ENCODE measurements at places on chromosomes 1 and 21.

DNA sequence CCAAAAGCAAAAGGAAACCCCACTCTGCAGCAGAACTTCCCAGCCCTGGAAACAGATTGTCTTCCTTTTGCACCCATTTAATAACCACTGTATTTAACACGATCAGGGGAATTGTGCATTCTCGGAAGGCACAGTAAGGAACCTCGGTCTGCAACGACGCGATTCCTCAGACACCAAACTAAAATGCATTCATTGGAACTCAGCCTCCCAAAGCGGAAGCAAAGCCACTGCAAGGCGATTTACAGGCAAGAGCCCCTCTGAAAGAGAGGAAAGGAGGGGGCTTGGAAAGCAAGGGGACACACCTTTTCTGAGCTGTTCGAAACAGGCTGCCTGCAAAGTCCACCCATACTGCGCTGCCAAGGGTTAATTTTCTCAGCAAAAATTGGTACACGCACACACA, 297.7 kb downstream of the OMA1 start:
- no peak overlapping the region for H3K4me3 ChIP-seq
- peaks cover 43% of the 10 kb centered on the region for H3K27me3 ChIP-seq
- peaks cover 4% of the 10 kb centered on the region for H3K4me1 ChIP-seq
- H3K27ac ChIP-seq, result no peak overlapping the region
- no peak for DNase-seq

DNA sequence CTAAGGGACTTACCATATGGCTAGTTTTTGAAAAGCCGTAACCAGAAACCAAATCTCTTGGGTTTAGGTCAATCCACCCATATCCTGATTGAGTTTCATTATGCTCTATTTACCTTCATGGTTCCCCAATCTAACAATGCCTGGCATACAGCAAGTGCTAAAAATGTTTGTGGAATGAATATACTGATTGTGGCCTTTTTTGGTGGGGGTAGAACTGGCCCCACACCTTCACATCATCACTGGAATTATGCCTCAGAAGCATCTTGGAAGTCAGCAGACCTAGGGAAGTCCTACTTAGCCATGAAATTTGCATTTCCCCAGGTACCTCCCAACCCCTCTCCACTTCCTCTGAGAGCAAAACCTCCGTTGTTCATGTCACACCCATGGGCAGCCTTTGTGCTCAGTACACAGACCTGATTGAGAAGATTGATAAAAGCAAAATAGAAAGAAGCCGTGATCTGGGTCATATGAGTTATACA, 17.8 kb upstream of the SLAMF1 start:
- no peak overlapping the region for H3K4me3 ChIP-seq
- H3K36me3 ChIP-seq, result no peaks in the 10 kb centered on the region
- DNase-seq, result no peak

DNA sequence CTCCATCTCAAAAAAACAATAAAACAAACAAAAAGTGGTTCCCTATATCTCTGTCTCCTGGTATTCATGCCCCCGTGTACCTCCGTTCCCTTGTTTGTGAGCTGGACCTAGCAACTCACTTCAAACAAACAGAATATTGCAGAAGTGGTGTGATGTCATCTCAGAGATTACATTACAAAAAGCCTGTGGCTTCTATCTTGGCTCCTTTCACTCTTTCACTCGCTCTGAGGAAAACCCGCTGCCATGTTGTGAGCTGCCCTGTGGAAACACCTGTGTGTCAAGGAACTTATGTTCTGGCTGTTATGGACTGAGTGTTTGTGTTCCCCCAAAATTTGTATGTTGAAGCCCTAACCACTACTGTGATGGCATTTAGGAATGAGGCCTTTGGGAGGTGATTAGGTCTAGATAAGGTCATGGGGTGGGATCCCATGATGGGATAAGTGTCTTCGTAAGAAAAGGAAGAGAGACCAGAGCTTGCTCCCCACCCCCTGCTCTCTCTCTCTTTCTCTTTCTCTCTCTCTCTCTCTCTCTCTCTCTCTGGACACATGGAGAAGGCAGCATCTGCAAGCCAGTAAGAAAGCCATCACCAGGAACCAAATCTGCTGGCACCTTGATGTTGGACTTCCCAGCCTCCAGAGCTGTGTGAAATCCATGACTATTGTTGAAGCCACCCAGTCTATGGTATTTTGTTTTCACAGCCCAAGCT, 7.4 kb upstream of the HYI start:
- H3K27ac ChIP-seq, result no peak overlapping the region
- no peaks in the 10 kb centered on the region for H3K4me1 ChIP-seq
- no peak for DNase-seq
- no peaks in the 10 kb centered on the region for H3K36me3 ChIP-seq
- H3K27me3 ChIP-seq, result no peaks in the 10 kb centered on the region

DNA sequence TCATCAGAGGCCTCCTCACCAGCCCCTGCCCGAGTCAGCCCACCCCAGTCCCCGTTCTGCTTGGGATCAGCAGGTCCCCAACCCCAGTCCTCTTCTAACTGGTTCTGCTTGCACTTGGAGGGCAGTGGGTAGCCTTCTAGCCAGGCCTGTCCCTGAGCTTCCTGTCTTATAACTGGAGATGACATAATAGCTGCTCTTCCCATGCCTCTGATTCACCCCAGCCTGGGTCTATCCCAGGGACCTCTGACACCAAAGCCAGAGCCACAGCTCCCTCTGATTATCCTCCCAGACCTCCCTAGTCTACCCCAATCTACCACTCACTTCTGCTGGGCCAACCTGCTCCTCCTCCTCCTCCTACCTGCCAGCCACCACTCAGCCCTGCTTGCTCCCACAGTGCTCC, 31.4 kb downstream of the IQGAP3 start:
- H3K4me3 ChIP-seq, result no peak overlapping the region
- H3K27ac ChIP-seq, result no peak overlapping the region
- no peak for DNase-seq
- H3K27me3 ChIP-seq, result no peaks in the 10 kb centered on the region
- peaks cover 37% of the 10 kb centered on the region for H3K36me3 ChIP-seq

GRCh38 chr1:230072296-230072695, 5.3 kb downstream of the GALNT2 start:
- peaks cover 28% of the 10 kb centered on the region for H3K4me1 ChIP-seq
- H3K36me3 ChIP-seq, result peaks cover 2% of the 10 kb centered on the region
- no peak overlapping the region for H3K4me3 ChIP-seq
- H3K27ac ChIP-seq, result no peak overlapping the region
- DNase-seq, result no peak

DNA sequence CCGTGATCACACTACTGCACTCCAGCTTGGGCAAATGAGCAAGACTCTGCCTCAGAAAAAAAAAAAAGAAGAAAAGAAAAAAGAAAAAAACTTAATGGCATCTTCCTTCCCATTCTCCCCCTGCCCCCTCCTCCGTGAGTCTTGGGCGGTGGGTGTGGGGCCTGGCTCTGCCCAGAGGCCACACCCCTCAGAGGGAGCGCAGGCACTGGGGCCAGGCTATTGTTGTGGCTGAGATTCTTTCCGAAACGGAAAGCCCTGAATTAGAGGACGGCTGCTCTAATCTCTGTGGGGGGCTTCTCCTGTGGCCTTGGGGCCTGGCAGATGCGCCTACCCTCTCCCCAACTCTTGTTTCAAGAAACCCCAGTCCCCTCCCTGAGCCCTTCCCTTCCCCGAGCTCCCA, 4.1 kb upstream of the FAM110D start:
- peaks cover 31% of the 10 kb centered on the region for H3K4me1 ChIP-seq
- H3K36me3 ChIP-seq, result no peaks in the 10 kb centered on the region
- H3K27ac ChIP-seq, result no peak overlapping the region
- no peak overlapping the region for H3K4me3 ChIP-seq

- H3K4me3 ChIP-seq, result no peak overlapping the region
- no peak overlapping the region for H3K27ac ChIP-seq
- H3K36me3 ChIP-seq, result no peaks in the 10 kb centered on the region
- H3K27me3 ChIP-seq, result peaks cover 26% of the 10 kb centered on the region
- DNase-seq, result no peak
- H3K4me1 ChIP-seq, result peaks cover 42% of the 10 kb centered on the region
These were observed 100.9 kb upstream of the RUNX3 start for GRCh38 chr1:25030674-25031589.

DNA sequence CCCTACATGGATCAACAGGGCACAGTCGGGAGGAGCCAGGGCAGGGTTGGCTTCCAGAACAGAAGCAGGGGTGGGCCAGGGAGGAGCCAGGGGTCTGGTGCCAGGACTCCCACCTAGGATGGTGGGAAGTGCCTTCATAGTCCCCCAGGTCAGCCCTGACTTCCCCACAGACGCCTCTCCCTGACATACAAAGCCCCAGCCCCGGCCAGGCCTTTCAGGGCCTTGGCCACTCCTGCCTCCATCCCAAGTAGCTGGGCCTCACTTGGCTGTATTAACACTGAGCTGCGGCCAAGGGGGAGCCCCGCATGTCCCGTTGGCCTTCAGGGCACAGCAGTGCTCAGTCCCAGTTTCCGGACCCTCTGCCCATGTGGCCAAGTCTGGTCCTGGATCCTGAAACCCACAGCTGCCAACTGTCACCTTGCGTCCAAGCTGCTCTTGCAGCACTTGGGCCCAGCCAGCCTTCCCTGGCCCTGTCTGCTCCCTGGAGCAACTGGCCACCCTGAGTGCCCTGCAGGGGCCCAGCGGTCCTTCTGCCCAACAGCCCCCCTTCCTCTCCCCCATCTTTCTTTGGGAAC, 627.8 kb downstream of the MATN1 start:
- H3K27ac ChIP-seq, result no peak overlapping the region
- H3K36me3 ChIP-seq, result no peaks in the 10 kb centered on the region
